Activated CD4-positive, alpha-beta T cell treated with anti-CD3 and anti-CD28 coated beads, Interleukin-2, amount 50 U/mL, for 24 hours (primary cell): ENCODE measurements at places on chromosomes 6 and 20.

DNA sequence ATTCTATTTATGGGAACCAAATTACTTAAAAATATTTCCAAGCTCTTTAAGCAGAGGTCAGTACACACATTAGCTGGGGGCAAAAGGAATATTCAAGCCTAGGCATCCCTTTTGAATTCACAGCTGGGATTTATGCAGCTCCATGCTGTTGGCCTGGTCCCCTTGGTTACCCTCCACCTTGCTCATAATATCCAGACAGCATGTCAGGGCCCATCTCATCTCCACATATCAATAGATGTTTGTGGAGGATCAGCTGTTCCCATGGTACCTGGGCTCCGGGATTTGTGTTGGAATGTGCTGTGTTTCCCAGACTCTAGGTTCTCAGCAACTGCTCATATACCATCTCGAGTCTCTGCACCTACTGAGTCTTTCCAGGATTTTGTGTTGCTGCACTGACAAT is 534.8 kb downstream of the BMP2 start:
- no peak for DNase-seq

GRCh38 chr6:54698974-54699373 is 147.6 kb upstream of the FAM83B start:
- no peak for DNase-seq

DNA sequence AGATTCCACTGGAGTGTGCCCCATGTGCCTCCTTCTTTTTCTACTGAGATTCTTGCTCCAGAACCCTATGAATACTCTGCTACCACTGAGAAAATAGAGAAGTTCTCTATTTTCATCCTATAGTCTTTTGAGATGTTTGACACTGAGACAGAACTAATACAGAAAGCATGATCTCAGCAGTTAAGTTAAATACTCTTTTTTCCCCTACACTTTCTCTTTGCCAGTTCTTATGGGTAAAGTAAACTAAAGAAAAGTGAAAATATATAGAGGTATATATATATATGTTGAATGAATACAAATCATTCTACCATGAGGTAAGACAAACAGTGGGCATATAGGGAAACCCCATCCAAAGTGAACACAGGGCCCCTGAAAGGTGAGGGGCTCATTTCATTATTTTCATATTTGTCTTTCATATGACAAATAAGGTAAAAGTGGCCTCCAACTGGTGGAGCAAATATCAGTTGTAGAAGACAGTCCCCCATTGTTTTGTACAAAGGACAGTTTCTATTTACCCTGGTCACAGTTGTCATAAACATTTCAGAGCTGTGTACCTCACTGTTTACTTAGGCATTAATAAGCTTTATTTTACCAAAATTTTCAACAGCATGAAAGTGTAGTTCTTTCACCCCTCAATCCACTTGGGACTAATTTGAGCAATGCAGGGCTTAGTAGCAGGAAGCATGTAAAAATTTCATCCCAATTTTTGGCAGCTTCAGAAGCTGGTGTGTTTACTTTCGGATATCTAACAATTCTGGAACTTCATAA is 188.3 kb upstream of the MARCKS start:
- no peak for DNase-seq

GRCh38 chr20:9741996-9742395 is 96.9 kb downstream of the PAK5 start:
- no peak for DNase-seq

DNA sequence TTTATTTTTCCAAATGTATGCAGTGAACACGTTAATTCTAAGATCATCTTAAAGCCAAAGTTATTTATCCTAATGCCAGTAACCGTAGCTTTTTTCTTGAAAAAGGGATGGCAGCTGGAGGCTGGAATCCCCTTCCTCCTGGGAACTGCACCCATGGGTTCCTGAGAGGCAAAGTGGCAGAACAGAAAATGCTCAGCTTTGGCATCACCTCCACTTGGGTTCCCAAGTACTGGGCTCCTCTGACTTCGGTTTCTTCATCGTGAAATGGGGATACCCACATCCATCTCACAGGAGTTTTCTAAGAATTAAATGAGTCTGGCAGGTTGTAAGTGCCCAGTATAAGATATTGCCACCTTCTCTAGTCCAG is 6.2 kb upstream of the DDX43 start:
- no peak for DNase-seq

DNA sequence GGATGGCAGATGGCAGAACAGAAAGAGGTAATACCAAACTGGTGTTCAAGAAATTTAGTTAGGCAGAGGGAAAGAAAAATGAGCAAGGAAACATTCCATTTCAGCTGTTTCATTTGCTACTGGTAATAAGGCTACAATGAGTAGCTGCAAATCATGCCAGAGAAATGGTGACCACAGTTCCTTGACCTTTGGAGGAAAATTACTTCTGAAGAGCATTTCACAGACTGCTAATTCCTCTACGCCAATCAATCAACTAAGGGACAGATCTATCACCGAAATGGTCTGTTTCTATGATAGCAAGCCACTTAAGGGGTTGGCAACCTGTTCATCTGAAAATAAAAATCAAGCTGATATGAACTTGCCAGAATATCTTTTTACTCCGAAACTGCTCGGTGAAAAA is 119.5 kb downstream of the PTPRK start:
- no peak for DNase-seq

DNA sequence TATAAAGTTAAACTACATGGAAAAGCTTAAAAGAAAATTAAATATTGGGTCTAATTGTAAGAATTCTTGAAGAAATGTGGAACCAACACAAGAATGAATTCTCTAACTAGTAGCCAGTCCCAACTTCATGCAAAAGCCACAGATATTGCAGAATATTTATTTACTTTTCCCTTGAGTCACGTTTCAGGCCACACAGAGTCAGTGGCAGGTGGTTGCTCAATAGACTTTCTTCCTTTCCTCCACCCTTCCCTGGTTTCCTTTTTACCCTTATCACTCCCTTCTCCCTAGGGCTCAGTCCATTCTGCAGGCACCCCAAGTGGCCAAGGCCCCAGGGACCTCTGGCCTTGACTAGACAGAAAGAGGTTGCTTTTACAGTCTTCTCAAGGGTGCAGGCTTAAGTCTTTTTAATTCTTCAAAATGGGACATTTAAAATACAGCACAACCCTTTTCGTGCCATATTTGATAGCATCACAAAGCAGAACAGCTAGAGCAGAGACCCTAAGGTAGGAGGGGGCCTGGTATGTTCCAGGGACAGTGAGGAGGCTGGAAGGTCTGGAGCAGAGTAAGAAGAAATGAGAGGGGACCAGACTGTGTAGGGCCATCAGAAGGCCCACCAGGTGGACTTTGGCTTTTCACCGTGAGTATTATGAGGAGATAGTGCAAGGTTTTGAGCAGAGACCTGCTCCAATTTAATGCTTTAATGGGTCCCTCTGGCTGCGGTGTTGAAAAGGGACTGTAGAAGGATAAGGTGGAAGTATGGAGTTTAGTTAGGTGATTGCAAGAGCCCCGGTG is 65.0 kb downstream of the HDDC2 start:
- no peak for DNase-seq

GRCh38 chr6:150721418-150722266 is 122.0 kb downstream of the PLEKHG1 start:
- DNase-seq, result no peak

GRCh38 chr20:36115925-36116324 is 38.6 kb upstream of the EPB41L1 start:
- no peak for DNase-seq

- DNase-seq, result no peak
Observed at GRCh38 chr20:44526129-44526528, 4.3 kb upstream of the SERINC3 start.

- no peak for DNase-seq
Observed at GRCh38 chr6:149921361-149921760, 1.6 kb downstream of the RAET1G start.

GRCh38 chr6:113876695-113877094 is 19.6 kb downstream of the MARCKS start:
- no peak for DNase-seq

DNA sequence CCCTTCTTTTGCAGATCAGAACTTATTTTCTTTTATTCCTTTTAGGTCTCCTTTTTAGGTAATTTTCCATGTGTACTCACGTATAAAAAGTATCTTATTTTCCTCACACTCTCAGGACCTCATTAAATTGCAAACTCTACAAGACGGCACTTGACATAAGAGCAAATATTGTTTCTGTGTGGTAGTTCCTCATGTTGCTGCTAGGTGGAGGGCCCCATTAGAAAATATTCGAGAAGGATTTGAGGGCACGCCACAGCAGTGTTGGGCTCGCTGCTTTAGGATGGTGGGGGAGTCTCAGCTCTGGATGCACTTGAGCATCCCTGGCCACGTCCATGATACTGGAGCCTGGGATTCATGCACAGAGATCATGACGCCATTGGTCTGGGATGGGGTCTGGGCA is 64.9 kb upstream of the ZFP64 start:
- no peak for DNase-seq

DNA sequence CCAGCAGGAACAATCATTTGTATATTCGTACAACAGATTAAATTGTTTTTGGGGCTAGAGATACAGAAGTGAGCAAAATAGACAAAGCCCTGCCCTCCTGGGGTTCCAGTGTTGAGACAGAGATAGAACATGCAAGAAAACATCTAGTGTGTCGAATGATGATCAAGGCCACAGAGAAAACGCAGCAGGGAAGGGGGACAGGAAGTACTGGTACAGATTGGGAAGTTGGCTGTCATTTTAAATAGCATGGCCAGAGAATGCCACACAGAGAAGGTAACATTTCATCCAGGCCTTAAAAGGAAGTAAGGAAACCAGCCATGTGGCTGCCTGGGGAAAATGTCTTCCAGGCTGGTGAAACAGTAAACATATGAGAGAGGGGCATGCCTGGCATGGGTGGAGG is 202.6 kb upstream of the MYLIP start:
- no peak for DNase-seq

- no peak for DNase-seq
Observed at GRCh38 chr6:24032896-24033688, 92.9 kb upstream of the NRSN1 start.

DNA sequence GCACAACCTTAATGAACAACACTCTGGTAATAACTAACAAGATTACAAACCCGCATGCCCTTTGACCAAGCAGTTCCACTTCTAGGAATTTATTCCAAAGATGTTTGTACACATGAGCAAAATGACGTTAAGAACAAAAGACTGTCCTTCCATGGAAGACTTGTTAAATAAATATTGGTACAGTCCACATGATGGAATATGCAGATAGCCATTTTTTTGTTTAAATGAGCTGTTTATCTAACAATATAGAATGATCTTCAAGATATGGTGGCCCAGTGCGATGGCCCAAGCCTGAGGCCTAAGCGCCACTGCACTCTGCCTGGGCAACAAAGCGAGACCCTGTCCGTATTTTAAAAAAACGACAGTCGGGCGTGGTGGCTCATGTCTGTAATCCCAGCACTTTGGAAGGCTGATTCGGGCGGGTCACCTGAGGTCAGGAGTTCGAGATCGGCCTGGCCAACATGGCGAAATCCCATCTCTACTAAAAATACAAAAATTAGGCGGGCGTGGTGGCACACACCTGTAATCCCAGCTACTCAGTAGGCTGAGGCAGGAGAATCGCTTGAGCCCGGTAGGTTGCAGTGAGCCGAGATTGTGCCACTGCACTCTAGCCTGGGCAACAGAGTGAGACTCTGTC is 7.4 kb upstream of the AHCY start:
- DNase-seq, result no peak

- DNase-seq, result no peak
Observed at GRCh38 chr6:87907521-87907920, 140.1 kb upstream of the SPACA1 start.

DNA sequence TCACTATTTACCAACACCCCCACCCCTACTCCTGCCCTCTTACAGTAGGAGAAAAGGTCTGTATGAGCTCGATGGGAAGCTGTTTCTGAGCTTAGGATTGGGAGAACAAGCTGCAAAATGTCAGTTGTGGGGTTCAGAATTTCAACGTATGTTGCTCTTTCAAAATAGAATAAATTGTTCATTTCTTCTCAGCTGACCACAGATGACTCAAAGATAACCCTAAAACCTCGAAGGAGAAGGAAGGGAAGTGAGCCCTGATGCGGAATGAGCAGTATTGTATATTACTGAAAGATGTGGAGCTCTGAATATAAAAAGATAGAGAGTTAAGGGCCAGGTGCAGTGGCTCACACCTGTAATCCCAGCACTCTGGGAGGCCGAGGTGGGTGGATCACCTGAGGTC is 35.9 kb upstream of the MYLIP start:
- no peak for DNase-seq

- no peak for DNase-seq
Observed at GRCh38 chr6:45398075-45398813, 20.5 kb upstream of the SUPT3H start.

- DNase-seq, result no peak
Observed at GRCh38 chr6:54053881-54054391, 57.3 kb upstream of the MLIP start.

- DNase-seq, result no peak
Observed at GRCh38 chr20:54126806-54127655, 46.8 kb downstream of the CYP24A1 start.

- DNase-seq, result no peak
Observed at GRCh38 chr20:21836346-21836745, 130.9 kb downstream of the PAX1 start.

DNA sequence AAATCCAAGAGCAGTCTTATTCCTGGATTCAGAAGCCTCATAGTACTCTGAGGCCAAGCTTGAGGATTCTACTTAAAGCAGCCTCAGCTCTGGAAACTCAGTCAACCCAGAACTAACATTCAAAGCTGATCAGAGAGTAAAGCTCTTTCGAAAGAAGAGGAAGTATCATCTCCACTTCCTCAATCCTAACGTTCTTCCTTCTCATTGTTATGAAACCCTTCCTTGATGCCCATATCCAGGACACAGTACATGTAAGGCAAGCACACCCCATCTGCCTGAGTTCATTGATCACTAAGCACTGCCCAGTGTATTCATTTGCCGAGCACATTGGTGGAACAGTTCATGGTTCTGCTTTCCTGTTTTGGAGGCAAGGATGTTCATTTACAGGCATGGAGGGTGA is at the start of gene IPCEF1:
Gene IPCEF1 (minus strand): TSS at position 114 of the 400 bp plus-strand sequence. CDS start 90,856 bp downstream, outside the sequence.
- no peak for DNase-seq

- no peak for DNase-seq
Observed at GRCh38 chr6:154292855-154293519, 63.6 kb downstream of the IPCEF1 start.

- no peak for DNase-seq
Observed at GRCh38 chr6:168400037-168400436, 40.9 kb upstream of the SMOC2 start.

GRCh38 chr20:47464380-47465101 is 37.1 kb upstream of the NCOA3 start:
- no peak for DNase-seq

- peak; percentile 99 for DNase-seq
Observed at GRCh38 chr6:41072836-41073202, at the start of gene NFYA. Gene NFYA (plus strand): TSS chr6:41072974. CDS start chr6:41079090, 6,116 bp downstream.

DNA sequence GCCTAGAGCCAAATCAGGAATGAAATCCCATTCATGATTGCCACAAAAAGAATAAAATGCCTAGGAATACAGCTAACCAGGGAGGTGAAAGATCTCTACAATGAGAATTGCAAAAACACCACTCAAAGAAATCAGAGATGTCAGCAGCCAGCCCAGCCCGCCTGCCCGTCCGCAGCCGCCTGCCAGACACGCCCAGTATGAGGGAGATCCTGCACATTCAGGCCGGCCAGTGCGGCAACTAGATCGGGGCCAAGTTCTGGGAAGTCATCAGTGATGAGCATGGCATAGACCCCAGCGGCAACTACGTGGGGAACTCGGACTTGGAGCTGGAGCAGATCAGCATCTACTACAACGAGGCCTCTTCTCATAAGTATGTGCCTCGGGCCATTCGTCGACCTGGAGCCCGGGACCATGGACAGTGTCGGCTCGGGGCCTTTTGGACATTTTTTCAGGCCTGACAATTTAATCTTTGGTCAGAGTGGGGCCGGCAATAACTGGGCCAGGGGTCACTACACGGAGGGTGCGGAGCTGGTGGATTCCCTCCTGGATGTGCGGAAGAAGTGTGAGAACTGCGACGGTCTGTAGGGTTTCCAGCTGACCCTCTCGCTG is 13.4 kb downstream of the GABRR2 start:
- DNase-seq, result no peak
